ENCODE measurements at places on chromosomes 7 and 10.

DNA sequence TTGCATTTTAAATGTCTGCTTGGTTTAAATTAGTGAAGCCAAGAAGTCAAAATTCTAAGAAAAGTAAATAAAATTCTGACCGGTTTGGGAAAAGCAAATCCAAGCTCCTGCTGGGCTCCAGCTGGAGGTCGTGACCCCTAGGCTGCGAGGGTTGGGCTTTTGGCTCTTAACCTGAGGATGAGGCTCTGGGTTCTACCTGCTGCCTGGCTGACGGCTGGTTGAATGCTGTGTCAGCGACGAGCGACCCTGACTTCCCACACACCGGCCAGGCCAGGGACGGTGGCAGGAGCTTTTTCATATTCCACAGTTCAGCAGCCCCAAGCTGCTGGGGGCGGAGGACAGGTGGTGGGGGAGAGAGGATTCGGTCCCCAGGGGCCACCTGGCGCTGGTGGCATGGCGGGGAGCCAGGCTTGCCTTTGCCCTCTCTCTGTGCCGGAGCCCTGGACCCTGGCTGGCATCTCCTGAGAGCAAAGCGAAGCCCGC lies 843 bp upstream of the PLPP4 start:
- DNase-seq: no peak

DNA sequence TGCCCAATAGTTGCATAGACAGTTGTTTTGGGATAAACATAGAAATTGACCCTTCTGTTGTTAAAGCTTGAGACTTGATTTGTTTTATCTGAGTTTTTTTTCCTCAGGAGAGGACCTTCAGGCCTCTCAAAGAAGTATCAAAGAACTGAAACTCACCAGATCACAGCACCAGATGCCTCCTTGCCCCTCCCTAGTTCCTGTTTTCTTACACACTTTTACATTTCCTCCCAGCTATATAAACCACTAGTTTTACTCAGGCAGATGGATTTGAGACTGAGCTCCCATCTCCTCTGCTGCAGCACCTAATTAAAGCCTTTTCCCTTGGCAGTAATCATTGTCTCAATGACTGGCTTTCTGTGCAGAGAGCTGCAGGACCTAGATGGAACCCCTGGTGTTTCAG lies 150.6 kb upstream of the NRG3 start:
- DNase-seq: no peak

DNA sequence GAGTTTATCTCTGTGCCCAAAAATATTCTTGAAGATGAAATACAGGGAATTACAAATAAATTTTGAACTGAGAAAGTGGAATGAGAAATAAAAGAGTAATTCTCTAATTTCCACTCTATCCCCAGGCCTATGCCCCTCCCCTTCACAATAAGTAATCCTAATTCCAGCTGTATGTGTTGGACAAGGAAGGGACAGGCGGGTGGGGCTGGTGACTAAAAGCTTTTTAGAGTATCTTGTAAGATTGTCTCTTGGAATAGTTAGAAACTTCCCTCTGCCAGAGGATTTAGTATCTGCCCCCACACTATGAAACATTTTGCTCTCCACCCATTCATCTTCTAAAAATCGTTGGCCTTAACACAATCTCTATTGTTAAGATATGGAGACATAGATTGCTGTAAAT lies 199.2 kb downstream of the MBL2 start:
- DNase-seq: peak; percentile 17

DNA sequence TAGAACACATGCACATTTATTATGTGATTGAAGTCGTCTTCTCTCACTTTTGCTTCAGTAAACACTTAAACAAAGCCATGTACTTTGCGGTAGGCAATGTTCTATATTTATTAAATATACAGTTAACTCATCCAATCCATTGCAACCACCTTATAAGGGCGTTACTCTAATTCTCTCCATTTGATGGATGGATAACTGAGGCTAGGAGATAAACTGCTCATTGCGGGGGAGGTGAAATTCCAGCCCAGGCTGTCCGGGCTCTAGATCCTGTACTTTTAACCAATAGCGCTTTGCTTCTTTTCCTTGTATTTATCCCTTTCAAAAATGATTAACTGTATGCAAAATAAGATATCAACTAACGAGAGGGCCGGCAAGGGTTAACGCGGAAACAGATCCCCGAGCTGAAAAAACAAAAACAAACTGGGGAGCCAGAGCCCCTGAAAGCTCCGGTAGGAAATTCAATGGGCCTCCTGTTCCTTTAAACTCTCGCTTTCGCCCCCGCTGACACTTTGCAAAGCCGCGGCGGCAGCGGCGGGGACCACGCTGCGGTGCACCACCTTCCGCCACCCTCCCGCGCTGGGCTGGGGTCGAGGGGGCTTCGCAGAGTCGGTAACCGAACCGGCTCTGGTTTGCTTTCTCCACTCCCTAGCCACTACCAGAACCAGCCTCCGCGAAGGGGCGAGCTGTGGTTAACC lies 1.0 kb upstream of the PLXDC2 start:
- DNase-seq: no peak

DNA sequence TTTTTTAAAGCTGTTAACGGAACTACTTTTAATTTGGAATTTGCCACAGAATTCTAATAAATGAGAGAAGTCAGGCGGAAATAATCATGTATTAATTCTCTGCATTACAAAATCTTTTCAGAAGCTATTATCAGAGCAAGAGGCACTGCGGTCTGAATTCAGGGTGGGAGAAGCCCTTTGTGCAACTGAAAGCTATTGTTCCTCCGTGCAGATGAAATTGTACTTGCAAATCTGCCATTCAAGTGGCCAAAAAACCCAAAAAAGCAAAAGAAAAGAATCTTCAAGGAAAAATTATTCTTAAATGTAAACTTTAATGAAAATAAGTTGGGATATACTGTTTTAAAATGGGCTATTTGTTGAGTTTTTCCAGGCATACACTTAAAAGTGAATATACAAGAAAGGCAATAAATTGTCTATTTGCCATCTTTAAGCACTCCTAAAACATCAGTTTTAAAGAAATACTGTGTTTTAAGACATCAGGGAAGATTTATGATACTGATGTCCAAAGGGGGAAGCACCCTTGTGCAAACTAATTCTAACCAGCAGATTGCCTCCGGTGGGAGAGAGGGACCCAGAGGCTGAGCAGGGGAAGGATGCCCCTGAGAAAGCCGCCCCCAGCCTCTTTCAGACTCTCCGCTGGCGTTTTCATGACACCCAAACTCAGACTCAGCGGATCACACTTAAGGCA lies 351.2 kb downstream of the DNAJB6 start:
- no peak for DNase-seq

GRCh38 chr7:7766671-7767070 lies 48.3 kb upstream of the RPA3 start:
- DNase-seq: no peak

Data from LoVo (cell line).